WERI-Rb-1 (cell line): ENCODE measurements at places on chromosomes 11 and 22.
A peak's percentile ranks its signal among the peaks of the same experiment; 100 is the strongest.

- no peak for DNase-seq
Observed at GRCh38 chr11:120128392-120129119, 9.4 kb downstream of the TRIM29 start.

DNA sequence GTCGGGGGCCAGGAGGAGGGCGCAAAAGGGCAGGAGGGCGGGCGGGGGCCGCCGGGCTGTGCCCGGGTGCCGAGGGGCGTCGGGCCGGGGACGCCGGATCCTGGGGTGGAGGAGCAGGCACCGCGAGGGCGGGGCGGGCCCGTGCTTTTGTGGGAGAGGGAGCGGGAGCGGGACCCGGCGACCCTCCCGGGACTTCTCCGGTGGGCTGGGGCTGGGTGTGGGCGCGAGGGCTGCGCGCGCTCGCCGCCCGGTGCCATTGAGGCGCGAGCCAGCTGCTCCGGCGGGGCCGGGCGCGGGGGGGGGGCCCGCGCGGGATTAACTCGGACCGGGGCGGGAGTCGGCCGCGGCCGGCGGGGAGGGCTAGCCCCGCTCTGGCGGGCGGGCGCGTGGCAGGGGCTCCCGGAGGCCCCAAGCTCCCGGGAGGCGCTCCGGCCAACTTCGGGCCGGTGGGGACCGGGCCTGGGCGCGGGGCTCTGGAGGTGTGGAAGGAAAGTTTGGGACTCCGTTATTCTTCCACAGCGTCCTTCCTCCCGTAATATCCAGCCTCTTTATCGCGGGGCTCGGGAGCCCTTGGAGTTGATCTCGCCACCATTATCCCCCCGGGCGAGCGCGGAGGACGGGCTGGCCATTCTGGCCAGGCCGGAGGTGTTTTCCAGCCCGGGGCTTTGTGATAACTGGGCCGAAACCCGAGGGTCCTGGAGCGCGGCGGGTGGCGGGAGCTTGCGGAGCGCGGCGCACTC is 936 bp downstream of the CECR2 start:
- peak; percentile 18 for DNase-seq

DNA sequence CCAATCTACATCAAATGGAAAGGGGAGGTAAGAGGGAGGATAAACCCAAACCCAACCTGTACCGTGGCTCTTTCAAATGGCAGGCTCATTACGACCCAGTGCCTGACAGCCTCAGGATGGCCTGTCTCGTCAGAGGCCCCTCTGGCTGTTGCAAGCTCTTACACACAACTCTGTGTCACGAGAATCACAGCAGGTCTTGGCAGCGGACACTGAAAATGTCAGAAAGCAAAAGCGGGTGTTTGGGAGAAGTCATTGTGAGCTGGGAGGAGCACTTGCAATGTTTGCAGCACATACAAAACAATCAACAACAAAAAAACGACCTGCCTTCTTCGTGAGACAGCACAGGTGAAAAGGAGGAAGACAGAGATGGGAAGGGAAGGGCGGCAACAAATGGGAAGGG is 248.1 kb downstream of the OPCML start:
- DNase-seq = no peak

DNA sequence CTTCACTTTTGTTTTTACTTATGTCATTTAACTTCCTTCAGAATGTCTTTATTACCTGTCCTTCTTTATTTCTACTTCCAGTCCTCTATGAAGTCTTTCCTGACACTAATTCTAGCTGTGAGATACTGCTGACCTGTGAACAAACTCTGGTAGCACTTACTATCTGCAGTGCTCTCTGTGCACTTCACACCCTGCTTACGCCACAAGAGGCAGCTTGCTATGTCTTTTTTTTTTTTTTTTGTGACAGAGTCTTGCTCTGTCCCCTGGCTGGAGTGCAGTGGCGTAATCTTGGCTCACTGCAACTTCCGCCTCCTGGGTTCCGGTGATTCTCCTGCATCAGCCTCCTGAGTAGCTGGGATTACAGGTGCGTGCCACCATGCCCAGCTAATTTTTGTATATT is 10.7 kb downstream of the STIM1 start:
- no peak for DNase-seq

DNA sequence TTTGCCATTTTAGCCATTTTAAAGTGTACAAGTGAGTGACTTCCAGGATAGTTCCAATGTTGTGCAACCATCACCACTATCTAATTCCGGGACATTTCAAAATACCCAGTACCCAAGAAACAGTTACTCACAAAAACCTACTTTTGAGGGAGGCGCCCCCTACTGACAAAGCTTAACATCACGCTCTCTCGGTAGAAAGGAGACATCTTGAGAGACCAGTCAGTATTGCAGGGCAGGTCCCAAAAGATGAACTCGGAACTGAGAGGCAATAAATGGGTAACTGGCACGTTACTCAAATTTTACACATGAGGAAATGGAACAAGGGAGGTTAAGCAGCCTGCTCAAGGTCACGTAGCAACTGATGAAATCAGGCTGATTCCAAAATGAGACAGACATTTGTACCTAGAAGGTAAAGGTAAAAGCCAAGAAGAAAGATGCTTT is 50.0 kb upstream of the POU2AF1 start:
- peak; percentile 64 for DNase-seq

- DNase-seq = no peak
Observed at GRCh38 chr22:41699264-41700107, at the start of gene MEI1. TSS of gene MEI1 (plus strand) at chr22:41699503. CDS start at chr22:41699539, 36 bp downstream.

- no peak for DNase-seq
Observed at GRCh38 chr22:30436196-30436595, 10.6 kb downstream of the MTFP1 start.

DNA sequence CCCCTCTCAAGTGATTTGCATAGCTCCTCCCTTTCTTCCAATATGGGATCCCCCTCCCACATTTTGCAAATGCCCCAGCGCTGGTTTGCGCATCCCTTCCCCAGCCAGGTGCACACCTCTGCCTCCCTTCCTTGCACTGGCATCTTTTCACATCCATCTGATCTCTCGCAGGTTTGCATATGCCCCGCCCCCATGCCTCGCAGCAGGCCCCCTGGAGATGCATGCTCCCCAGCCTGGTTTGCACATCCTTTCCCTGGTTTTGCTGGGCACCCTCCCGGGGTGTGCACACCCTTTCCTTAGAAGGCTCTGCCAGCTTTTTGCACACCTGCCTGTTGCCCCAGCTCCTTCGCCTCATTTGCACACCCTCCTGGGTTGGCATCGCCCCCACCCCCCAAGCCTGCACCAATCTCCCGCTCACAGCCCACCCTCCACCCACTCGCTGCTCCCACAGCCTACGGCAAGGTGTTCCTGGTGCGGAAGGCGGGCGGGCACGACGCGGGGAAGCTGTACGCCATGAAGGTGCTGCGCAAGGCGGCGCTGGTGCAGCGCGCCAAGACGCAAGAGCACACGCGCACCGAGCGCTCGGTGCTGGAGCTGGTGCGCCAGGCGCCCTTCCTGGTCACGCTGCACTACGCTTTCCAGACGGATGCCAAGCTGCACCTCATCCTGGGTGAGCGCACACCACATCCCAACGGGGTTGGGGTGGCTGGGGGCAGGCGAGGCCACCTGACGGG is 917 bp downstream of the RPS6KA4 start:
- no peak for DNase-seq

GRCh38 chr11:117862019-117862725 is 14.3 kb downstream of the FXYD6 start:
- no peak for DNase-seq

DNA sequence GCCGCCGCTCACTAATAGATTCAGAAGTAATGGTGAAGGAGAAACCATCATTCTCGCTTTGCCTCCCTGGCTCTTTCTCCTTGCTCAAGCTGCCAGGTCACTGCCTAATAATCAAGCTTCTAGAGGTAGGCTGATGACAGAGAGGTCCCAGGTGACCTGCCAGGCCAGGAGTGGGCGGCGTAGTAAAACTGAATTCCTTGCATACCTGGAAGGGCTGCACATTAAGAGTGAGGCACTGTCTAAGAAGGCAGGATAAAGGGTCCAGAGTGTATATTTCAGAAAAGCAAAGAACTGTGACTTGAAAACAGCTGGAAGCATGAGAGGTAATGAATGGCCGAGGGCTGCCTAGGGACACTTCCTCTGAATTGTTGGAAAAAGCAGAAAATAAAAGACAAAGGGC is 4.1 kb downstream of the SYT13 start:
- DNase-seq = no peak

DNA sequence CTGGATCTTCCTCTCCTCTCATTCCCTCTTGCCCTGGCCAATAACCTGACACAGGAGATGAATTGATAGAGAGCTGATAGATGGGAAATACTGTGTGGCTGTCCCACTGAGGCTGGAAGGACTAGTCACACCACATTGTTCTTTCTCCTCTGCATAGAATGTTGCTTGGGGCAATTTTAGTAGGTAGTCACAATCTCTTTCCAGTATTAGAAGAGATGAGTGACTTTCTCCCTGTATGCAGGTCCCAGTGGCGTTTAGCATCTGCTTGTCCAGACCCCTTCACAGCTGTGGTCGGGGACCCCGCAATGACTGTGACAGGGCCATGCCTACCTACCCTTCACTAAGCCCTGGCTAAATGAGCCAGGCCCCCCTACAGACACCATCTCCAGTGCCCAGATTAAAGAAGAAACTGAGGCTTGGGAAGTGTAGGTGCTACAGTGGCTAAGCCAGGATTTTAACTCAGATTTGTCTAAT is 24.0 kb upstream of the P2RY2 start:
- no peak for DNase-seq

- no peak for DNase-seq
Observed at GRCh38 chr22:36325154-36326031, 62.4 kb downstream of the MYH9 start.

GRCh38 chr11:10935015-10935559 is 77.2 kb upstream of the ZBED5 start:
- no peak for DNase-seq

- DNase-seq = no peak
Observed at GRCh38 chr22:24763872-24764485, 10.5 kb downstream of the PIWIL3 start.

DNA sequence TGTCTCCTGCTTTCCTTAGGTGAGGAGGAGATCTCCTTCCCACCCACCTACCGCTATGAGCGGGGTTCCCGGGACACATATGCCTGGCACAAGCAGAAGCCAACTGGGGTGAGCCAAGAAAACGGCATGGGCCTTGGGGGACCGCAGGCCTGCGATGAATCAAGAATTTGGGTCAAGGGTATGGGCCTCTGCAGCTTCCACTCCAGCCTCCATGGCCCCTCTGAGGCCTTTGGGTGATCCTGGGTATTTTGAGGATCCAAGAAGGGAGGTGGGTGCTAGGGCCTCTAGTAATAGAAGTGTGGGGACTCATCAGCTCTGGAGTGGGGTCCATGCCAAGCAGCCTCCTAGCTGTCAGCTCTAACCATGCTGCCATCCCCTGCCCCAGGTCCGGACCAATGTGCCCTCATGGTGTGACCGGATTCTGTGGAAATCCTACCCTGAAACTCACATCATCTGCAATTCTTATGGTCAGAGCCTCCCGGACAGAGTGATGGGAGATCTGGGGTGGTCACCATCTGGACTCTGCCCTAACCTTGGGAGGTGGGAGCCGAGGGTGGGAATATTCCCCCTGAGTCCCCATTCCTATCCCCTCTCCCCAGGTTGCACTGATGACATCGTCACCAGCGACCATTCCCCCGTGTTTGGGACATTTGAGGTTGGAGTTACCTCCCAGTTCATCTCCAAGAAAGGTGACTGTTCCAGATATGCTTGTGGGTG is 8.6 kb downstream of the INPPL1 start:
- DNase-seq = no peak

- no peak for DNase-seq
Observed at GRCh38 chr11:15602785-15603567, 488.3 kb downstream of the INSC start.

DNA sequence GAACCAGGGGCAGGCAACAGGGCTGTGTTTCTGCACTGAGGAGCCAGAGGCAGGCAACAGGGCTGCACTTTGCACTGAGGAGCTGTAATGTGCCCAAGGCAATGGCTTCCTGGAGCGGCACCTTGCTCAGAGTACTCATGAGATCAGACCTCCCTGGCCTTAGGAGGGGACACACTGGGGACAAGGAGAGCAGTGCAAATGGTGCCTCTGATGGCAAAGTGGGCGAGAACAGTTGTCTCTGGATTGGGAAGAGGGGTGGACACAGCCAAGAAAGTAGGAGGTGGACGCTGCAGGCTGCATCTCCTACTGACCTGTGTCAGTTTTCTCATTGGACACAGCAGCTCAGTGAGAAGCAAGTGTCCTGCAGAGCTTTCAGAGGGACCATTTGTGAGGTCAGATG is 1443.3 kb downstream of the TBC1D22A start:
- DNase-seq = no peak

DNA sequence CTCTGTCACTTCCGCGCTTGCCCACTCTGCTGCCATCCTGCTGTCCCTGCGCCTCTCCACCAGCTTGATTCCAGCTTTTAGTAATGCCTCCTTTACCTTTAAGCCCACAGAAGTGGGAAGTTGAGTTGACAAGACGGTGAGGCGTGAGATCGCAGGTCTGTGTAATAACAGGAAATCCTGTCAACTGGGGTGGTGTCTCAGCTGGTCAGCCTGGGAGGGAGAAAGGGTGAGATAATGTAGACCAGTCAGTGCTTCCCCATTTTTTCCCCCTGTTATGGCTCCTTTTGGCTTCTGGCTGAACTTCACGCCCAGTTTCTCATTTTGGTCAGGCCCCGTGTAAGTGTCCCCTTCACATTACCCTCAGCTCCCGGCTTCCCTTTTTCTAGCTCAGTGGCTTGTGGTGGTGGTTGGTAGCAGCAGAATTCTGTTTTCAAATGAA is 98.9 kb downstream of the TRAF6 start:
- no peak for DNase-seq

- no peak for DNase-seq
Observed at GRCh38 chr22:30296324-30296723, 7.0 kb upstream of the CASTOR1 start.
